ENCODE measurements at places on chromosomes 7 and 10.
A peak's percentile ranks its signal among the peaks of the same experiment; 100 is the strongest.

DNA sequence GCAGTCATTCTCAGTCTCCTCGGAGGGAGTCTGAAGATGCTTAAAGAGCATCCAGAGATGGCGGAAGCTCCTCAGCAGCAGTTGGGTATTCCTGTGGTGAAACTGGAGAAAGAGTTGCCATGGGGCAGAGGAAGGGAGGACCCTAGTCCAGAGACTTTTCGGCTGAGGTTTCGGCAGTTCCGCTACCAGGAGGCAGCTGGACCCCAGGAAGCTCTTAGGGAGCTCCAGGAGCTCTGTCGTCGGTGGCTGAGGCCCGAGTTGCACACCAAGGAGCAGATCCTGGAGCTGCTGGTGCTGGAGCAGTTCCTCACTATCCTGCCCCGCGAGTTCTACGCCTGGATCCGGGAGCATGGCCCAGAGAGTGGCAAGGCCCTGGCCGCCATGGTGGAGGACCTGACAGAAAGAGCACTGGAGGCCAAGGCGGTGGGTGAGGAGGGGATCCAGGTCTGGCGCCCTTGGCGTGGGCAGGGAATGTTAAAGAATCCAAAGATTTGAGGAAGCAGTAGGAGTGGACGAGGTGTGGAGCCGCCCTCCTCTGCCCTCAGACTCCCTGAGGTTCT is 2.9 kb downstream of the ZSCAN25 start:
- DNase-seq, result no peak

DNA sequence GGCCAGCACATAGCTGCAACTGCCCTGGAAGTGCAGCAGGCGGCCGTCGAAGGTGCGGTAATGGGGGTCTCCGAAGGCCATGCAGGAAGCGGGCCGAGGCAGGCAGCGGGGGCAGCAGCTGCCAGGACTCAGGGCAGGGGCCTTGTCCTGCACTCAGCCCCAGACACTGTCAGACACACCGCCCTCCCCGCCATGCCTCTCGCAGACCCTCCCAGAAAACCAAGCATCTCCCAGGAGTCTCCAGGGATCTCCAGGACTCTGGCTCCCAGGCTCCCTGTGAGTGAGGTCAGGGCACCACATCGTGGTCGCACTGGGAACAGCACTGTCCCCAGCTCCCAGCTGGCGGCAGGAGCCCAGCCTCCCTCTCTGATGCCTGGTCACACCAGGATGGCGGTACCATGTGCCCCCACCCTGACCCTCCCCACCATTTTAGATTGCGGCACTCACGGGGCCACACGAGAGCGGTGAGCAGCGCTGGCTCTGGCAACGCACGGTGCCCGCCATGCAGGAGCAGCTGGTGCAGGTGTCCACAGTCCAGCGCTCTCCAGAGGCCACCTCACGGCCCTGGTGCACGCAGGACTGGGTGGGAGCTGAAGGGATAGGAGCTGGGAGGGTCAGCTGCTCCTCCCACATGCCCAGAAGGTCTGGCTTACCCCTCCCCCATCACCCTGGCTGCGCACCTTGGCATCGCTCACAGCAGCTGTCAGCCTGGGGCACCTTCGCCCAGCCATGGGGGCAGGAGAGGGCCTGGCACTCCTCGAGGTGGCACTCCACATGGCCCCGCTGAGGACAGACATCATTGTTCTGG is 17.5 kb downstream of the ATP6V1F start:
- no peak for DNase-seq

DNA sequence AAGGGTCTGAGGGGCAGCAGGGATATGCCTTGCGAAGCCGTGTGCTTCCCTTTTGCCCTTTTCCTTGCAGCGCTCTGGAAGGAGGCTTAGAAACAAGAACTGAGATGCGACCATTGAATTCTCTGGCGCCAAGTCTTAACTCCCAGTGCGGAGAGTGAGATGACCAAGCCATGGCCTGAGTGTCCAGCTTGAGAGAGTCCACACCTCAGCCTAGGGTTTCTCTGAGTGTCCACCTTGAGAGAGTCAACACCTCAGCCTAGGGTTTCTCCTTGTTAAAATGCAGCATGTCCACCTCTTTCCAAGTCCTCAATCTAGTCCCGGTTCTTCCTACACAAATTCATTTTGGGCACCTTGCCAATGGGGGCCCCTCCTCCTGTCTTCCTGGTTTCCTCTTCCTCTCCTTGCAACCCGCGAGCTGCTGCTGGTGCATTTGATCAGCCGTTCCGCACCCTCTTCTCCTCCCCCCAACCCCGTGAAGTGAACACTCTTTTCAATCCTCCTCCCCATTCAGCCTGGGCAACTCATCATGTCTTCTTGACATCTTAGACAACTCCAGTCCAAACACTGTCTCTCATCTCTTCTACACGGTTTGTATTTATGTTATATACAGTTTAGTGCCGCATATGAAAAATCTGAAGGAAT is 178.2 kb upstream of the PITRM1 start:
- DNase-seq, result no peak

- DNase-seq, result peak; percentile 51
These were observed 2.2 kb upstream of the LMBR1 start for GRCh38 chr7:156895024-156895780.

DNA sequence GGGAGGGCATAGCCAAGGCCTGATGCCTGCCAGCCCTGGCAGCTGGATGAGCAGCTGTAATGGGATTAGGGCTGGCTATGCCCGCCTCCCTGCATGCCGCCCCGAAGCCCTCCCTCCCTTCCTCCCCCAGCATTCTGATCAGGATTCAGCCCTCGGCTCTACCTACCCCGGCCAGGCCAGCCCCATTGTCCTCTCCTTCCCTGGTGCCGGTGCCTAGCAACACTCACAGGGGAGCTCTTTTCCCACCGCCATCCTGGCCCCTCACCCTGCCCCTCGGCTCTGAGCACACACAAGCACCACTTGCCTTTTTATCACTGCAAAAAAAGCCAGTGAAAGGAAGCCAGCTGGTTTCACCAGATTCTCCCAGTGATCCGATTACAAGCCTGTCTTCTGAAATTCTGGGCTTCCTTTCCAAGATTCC is 9.0 kb upstream of the ADCYAP1R1 start:
- DNase-seq, result no peak

GRCh38 chr10:28367413-28367812 is 64.5 kb upstream of the MPP7 start:
- no peak for DNase-seq

DNA sequence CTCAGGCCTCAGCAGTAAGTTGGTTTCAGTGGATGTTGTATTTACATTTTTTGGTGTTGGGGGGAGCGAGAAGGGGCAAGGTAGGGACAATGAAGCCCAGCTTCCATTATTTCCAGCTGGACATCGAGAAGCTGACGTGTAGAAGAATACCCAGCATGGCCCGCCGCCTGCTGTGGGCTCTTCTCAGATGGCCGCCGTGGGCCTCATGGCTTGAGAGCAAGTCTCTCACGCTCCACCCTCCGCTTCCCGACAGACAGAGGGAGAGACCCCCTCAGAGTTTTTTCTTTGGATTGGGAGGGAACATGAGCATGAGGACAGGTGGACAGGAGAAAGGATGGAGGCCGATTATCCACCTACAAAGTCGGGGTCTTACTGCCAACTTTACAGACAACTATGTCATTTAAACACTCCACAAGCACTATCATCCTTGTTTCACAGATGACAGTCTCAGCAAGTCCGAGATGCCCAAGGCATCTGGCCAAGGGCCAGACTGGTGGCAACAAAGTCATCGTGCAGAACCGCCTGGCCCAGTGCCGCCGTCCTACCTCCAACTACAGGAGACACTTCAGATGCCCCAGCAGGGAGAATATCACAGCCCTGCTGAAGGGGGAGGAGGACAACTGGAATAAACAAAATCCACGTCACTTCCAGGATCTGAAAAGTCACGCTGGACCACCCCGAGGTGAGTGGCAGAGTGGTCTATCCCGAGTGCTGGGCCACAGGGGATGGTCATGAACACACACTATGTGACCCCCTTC is 195.9 kb downstream of the DIP2C start:
- no peak for DNase-seq

- DNase-seq, result peak; percentile 80
These were observed 148.7 kb downstream of the ZMYND11 start for GRCh38 chr10:283916-284356.

- DNase-seq, result no peak
These were observed at the start of gene C10orf67 for GRCh38 chr10:23344241-23344841. Gene C10orf67 (minus strand): TSS chr10:23344797. CDS start chr10:23344774, 23 bp downstream.

DNA sequence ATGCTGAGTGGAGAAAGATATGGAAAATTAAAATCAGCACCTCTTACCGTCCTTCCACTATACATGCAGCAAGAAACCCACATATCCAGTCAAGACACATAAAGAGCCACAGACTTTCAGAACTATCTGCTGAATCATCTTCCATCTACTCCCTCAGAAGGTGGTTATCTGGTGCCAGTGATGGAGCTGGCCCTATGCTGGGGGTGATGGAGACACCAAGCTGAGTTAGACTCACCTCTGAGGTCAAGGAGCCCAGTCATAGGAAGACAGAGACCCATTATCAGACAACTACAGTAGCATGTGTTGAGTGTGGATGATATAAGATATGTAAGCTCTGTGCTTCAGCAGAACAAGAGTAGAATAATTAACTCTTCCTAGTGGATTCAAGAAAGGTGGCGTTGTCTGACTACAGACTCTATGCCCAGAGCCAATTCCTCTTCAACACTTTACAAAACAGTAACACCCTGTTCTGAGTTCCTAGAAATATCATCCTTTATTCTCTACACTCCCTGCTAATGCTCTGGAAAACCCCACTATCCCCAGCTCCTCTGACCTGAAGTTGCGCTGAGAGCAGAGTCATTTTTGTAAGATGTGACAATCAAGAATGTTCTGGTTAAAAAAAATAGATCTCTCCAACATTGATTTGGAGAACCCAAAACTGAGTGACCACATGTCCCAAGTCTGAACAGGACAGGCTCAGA is 14.3 kb downstream of the CYP3A5 start:
- no peak for DNase-seq

DNA sequence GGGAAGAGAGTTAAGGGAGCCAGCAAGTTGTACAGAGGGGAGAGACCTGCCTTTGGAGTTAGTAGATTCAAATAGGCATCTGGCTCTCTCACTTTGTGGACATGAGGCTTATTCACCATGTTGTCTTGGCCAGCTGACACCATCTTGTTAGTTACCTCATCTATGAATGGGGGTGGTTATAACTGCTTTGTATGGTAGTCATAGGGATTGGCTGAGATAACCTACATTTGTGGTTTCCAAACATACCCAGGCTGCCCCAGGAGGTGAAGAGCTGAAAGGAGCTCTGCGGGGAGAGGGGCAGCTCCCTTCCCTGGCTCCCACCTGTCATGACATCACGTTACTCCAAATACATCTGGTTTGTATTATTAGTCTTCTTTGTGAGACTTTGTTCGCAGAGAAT is 393.3 kb upstream of the AUTS2 start:
- no peak for DNase-seq

DNA sequence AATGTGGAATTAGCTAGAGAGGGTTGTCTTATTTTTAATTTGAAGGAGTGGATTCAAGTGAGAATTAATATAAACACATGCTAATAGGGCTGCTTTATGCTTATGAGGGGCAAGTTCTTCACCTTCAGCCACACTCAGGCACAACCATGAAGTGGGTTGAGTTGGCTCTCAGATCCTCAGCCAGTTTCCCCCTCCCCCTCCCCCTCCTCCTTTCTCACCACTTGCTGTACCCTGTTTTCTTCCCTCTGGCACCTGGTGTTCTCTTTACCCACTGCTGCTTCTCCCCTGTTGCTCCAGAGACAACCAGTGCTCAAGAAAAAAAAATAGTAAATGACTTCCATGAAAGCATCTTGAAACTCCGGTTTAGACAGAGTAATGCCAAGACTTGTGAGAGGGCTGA is 1083.3 kb downstream of the CNTNAP2 start:
- no peak for DNase-seq

DNA sequence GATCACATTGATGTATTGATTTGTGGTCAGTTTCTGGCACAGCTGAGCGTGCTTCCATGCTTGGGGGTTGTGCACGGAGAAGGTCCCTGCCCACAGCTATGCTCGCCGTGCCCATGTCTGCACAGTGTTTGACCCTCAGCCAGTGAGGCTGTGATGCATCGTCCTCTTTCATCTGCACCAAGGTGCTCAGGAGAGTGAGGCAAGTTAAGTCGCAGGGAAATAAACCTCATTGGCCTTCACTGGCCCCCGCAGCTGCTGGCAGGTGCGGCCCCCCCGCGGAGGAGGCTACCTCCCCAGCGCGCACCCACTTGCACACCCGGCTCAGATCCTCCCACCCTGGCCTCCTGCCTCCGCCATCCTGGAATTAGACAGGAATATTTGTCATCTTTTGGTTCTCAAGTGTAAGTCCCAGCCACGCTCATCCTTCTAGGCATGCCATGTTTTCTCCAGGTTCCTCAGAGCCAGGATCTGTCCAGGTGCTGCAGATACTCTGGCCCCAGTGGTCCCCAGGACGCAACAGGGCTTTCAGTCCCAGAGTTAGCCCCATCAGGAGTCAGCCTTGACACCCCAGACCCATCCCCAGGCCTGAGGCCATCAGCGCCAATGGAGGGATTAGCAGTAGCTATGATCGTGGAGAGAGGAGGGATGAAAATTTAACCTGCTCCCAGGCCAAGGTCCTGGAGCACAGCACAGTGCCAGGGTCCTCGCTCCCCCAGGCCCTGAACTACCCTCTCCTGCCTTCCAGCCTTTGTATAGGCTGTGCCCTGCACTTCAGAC is 93.7 kb downstream of the OAT start:
- DNase-seq, result no peak

GRCh38 chr10:101567165-101568006 is 20.7 kb downstream of the POLL start:
- no peak for DNase-seq

DNA sequence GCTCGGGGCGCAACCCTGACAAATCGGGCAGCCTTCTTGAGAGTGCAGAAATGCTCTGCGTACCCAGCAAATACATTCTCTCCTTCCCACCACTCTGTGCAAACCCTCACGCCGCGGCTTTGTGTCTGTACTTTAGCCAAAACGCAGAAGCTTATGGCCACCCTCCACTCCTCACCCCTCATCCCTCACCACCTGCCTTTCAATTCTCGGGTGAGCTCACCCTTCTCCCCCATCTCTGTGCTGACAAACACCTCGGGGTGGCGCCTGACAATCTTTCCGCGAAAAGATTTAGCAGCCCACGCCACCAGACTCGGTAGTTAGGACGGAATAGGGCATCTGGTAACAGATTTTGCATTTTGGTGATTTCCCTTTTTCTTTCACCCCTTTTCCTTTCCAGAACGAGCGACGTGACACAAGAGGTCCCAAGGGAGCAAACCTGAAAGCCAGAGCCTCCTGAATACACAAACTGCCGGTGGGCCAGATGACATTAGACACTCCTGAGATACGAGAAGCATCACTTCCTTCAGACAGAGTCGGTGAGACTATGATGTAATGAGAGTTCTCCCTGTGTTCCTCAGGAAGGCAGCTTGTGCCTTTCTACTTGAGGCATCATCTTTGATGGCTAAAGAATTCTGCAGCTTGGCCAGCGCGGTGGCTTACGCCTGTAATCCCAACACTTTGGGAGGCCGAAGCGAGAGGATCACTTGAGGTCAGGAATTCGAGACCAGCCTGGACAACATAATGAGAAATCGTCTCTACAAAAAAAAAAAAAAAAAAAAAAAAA is 671 bp upstream of the ATAD1 start:
- DNase-seq, result peak; percentile 49

GRCh38 chr7:6730343-6730633 is 23.5 kb upstream of the ZNF12 start:
- no peak for DNase-seq

GRCh38 chr10:72309290-72310240 is 35.8 kb downstream of the DDIT4 start:
- DNase-seq, result no peak

- DNase-seq, result peak; percentile 20
These were observed 192.7 kb downstream of the PTPRN2 start for GRCh38 chr7:158394936-158395335.

Measured in activated CD4-positive, alpha-beta T cell treated with anti-CD3 and anti-CD28 coated beads, Interleukin-2, Interleukin-4, amounts not matched to agents 100 ng/mL and 50 ng/mL, durations not matched to agents 16 hours and 8 hours (primary cell).